ENCODE measurements at places on chromosomes 2 and 18.

- H3K4me1 ChIP-seq = no peaks in the 10 kb centered on the region
- no peaks in the 10 kb centered on the region for H3K27me3 ChIP-seq
These were observed 15.7 kb upstream of the TRIB2 start for GRCh38 chr2:12700989-12701388.

DNA sequence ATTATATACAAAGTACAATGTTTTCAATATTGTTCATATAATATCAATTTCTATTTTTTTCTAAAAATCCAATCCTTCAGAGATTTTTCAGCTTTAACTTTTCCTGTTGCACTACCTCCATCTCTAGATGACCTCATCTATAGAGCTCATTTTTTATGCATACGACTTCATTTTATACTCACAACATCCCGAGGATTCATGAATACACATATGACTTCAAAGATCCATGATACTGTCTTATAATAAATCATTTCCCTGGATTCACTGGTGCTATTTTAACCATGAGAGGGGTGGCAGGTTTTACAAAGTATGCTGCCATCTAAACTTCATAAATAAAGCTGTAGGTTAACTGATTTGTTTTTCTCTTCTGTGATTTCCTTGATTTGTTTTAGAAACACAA, 694.6 kb downstream of the EPHA4 start:
- no peak for DNase-seq
- no peaks in the 10 kb centered on the region for H3K4me1 ChIP-seq
- no peak overlapping the region for H3K27ac ChIP-seq
- no peaks in the 10 kb centered on the region for H3K36me3 ChIP-seq
- H3K27me3 ChIP-seq = no peaks in the 10 kb centered on the region

GRCh38 chr2:53104263-53104662, 663.3 kb upstream of the CHAC2 start:
- H3K4me3 ChIP-seq = no peak overlapping the region
- peaks cover 22% of the 10 kb centered on the region for H3K4me1 ChIP-seq
- DNase-seq = peak; percentile 37
- peak overlapping the region; percentile 58 for H3K27ac ChIP-seq
- H3K27me3 ChIP-seq = no peaks in the 10 kb centered on the region

DNA sequence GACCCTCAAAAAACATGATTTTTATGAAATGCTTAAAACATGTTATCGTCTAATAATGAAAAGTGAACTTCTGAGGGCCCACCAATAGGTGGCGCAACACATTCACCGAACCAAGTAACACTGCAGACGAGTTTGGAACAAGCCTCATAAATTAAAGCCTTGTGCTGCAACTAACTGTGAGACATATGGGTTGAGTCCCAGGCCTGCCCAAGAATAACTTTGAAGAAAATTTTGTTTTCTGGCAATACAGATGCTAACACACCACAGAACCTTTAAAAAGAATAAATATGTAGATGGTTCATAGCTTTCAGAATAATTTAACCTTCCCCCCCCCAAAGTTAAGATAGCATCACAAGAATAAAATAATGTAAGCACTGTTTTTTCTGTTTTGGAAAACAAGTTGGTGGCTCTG, 285.9 kb downstream of the RNF144A start:
- no peaks in the 10 kb centered on the region for H3K36me3 ChIP-seq
- no peaks in the 10 kb centered on the region for H3K4me1 ChIP-seq
- H3K27me3 ChIP-seq = no peaks in the 10 kb centered on the region
- no peak overlapping the region for H3K27ac ChIP-seq
- peak; percentile 82 for DNase-seq

- H3K27ac ChIP-seq = no peak overlapping the region
- no peaks in the 10 kb centered on the region for H3K36me3 ChIP-seq
- H3K4me1 ChIP-seq = peaks cover 9% of the 10 kb centered on the region
- no peaks in the 10 kb centered on the region for H3K27me3 ChIP-seq
These were observed 115.7 kb downstream of the MTCL1 start for GRCh38 chr18:8821083-8821465.
